ENCODE measurements at places on chromosomes 7 and 10.

DNA sequence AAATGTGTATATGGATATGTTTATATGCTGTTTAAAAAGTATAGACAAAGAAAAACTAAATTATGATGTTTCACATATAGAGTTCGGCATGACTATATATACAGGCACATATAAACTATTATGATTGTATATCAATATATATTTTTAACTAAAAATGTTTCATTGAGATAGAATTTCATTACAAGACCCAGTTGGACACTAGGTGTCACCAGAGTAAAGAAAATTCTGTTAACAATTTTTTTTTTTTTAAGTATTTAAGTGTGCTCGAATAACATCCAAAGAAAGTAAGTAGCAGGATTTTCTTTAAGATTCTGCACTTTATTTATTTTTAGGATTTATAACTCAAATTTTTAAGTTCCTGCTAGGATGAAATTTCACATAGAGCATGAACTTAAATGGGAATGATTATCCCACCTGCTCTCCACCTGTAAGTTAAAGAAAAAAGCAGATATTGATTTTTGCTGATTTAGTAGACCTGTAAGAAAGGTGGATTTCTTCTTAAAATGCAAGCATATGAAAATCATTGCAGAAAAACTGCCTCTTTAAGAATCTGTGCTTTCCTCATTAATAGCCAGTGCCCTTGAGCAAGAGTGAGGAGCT lies 961.5 kb downstream of the PCDH15 start:
- DNase-seq, result no peak

DNA sequence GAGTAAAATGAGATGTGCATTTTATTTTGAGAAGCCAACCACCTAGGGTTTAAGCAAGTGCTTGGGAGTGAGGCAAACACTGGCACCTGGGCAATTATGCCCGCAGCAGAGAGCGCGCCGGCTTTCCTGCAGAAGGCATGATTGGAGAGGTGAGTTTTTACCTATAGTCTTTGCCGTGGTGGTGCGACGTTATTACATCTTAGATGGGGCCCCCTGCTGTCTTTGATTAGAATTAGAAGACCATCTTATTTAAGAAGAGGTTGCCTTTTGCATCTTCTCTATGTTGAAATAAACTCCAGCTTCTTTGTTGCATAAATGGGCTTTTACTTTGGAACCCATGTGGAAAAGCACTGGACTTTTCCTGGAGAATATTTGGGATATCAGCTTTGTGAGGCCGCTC lies 409.5 kb downstream of the GLRX3 start:
- no peak for DNase-seq

GRCh38 chr10:59876695-59877094 lies 29.7 kb downstream of the CCDC6 start:
- DNase-seq, result no peak

- DNase-seq, result no peak
Observed at GRCh38 chr7:34090816-34091215, 185.5 kb downstream of the BMPER start.

- no peak for DNase-seq
Observed at GRCh38 chr7:99825452-99825851, 2.4 kb upstream of the CYP3A43 start.

DNA sequence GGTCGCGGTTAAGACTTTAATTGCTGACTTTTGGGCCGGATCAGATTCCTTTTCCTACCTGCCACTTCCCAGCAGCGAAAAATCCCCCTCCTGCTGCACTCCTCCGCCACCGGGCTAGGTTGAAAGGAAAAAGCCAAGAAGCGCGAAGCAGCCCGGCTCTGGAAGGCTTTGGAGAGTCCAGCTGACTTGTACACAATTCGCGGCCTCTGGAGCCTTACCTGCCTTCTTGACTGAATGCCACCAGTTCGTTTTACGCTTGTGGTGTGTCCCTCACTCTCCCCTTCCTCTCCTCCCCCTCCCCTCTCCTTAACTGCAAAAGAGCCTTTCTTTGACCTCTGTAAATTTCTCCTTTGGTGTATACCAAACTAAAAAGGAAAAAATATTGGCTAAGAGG lies 2.7 kb upstream of the FEZF1 start:
- no peak for DNase-seq

- no peak for DNase-seq
Observed at GRCh38 chr10:1003884-1004670, 15.8 kb downstream of the GTPBP4 start.

- no peak for DNase-seq
Observed at GRCh38 chr7:82593780-82594179, 150.2 kb upstream of the CACNA2D1 start.

- DNase-seq, result no peak
Observed at GRCh38 chr10:123526356-123527064, 139.6 kb upstream of the GPR26 start.

DNA sequence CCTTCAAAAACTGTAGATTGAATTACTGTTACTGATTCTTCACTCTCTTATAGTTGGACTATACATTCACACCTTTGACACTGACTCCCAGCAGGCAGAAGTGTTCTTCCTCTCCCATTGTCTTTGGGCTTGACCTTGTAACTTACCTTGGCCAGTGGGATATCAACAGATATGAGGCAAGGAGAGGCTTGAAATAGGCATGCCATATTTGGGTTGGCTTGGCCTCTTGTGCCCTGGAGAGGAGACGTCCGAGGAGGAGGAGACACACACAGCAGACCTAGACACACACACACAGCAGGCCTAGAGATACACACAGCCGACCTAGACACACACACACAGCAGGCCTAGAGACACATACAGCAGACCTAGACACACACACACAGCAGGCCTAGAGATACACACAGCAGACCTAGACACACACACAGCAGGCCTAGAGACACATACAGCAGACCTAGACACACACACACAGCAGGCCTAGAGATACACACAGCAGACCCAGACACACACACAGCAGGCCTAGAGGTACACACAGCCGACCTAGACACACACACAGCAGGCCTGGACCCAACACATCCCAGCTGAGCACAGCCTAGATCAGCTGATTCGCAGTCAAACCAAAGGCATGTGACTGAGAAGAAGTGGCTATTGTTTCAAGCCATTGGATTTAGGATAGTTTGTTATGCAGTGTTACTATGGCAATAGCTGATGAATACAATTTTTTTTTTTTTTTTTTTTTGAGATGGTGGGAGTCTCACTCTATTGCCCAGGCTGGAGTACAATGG lies 12.5 kb upstream of the GNA12 start:
- no peak for DNase-seq

GRCh38 chr10:76779796-76780301 lies 857.8 kb downstream of the KCNMA1 start:
- DNase-seq, result no peak

GRCh38 chr10:52454491-52454890 lies 140.4 kb downstream of the DKK1 start:
- DNase-seq, result no peak

DNA sequence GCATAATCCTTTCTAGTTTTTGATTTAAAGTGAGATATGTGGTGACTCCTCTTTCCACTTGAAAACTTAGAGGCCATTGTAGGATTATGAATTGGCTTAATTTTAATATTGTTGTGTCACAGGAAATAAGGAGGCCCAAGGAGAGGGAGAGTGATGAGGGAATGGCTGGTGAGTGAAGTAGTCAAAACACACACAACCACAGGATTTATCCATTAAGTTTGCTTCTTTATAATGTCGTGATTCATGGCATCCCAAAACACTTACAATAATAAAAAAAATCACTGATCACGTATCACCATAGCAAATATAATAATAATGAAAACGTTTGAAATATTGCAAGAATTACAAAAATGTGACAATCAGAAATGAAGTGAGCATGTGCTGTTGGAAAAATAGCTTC lies 1215.5 kb upstream of the LRRTM3 start:
- DNase-seq, result no peak

Data from AG08396 (cell line).